ENCODE measurements at places on chromosomes 6 and 20.

- H3K36me3 ChIP-seq: no peaks in the 10 kb centered on the region
- DNase-seq: no peak
- H3K27ac ChIP-seq: no peak overlapping the region
- no peaks in the 10 kb centered on the region for H3K27me3 ChIP-seq
- H3K4me3 ChIP-seq: no peak overlapping the region
Observed at GRCh38 chr6:102766963-102767362, 1373.5 kb downstream of the GRIK2 start.

DNA sequence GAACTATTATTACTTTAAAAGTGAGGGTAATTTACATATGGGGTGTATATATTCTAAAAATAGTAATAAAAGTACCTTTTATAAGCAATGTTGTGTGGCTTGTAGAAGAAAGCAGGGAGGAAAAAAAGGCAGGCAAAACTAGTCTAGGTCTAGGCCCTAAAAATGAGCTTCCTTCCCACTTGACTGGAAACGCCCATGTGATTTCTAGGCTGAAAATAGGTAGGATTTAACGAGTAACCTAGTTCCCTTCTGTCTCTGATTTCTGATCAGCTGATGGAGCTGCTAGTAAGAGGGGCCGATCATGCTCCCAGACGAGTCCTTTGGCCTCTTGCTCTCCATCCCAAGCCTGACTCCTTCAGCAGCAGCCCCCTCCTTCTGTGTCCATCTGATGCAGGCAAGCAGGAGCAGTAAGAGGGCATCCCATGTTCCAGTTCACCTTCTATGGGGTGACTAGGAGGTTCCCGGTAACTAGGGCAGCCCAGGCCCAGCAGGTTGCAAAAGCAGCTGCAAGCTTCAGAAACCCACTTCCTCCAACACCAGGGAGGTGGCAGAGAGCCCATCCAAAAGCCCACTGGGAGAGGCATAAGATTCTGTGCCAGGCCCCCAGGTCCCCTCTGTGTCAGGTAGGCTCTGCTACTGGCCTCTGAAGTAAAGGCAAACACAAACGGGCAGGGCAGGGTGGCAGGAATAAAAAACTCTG lies 24.4 kb downstream of the TBC1D20 start:
- no peak for DNase-seq
- no peak overlapping the region for H3K27ac ChIP-seq
- H3K4me3 ChIP-seq: no peak overlapping the region
- peaks cover 1% of the 10 kb centered on the region for H3K27me3 ChIP-seq
- H3K36me3 ChIP-seq: peaks cover 19% of the 10 kb centered on the region

- no peaks in the 10 kb centered on the region for H3K27me3 ChIP-seq
- H3K27ac ChIP-seq: no peak overlapping the region
- no peak for DNase-seq
- H3K4me3 ChIP-seq: no peak overlapping the region
- H3K36me3 ChIP-seq: no peaks in the 10 kb centered on the region
Observed at GRCh38 chr6:22098601-22099031, 198.2 kb downstream of the PRL start.

- H3K36me3 ChIP-seq: no peaks in the 10 kb centered on the region
- H3K27ac ChIP-seq: no peak overlapping the region
- no peak for DNase-seq
Observed at GRCh38 chr20:61524951-61525666, 273.0 kb downstream of the CDH4 start.

- no peak overlapping the region for H3K4me3 ChIP-seq
- DNase-seq: no peak
- H3K27me3 ChIP-seq: no peaks in the 10 kb centered on the region
- peaks cover 6% of the 10 kb centered on the region for H3K4me1 ChIP-seq
- H3K36me3 ChIP-seq: peaks cover 9% of the 10 kb centered on the region
Observed at GRCh38 chr6:116434056-116434725, 27.0 kb upstream of the CALHM6 start.

GRCh38 chr6:46324706-46325105 lies 153.9 kb upstream of the ENPP5 start:
- no peak for DNase-seq
- H3K36me3 ChIP-seq: no peaks in the 10 kb centered on the region
- no peaks in the 10 kb centered on the region for H3K27me3 ChIP-seq
- no peak overlapping the region for H3K27ac ChIP-seq
- peaks cover 2% of the 10 kb centered on the region for H3K4me1 ChIP-seq
- no peak overlapping the region for H3K4me3 ChIP-seq

- DNase-seq: no peak
- H3K4me3 ChIP-seq: no peak overlapping the region
- H3K27me3 ChIP-seq: no peaks in the 10 kb centered on the region
- no peak overlapping the region for H3K27ac ChIP-seq
- no peaks in the 10 kb centered on the region for H3K36me3 ChIP-seq
- no peaks in the 10 kb centered on the region for H3K4me1 ChIP-seq
Observed at GRCh38 chr6:41757931-41758640, 10.9 kb upstream of the PGC start.

GRCh38 chr20:50284811-50285375 lies 94.3 kb downstream of the CEBPB start:
- no peak overlapping the region for H3K4me3 ChIP-seq
- H3K4me1 ChIP-seq: no peaks in the 10 kb centered on the region
- H3K36me3 ChIP-seq: no peaks in the 10 kb centered on the region
- no peaks in the 10 kb centered on the region for H3K27me3 ChIP-seq

- no peak overlapping the region for H3K27ac ChIP-seq
- DNase-seq: no peak
- no peaks in the 10 kb centered on the region for H3K27me3 ChIP-seq
- H3K4me3 ChIP-seq: no peak overlapping the region
Observed at GRCh38 chr20:49306903-49307620, 29.2 kb upstream of the ZNFX1 start.

- H3K4me3 ChIP-seq: no peak overlapping the region
- H3K4me1 ChIP-seq: no peaks in the 10 kb centered on the region
- DNase-seq: no peak
- no peak overlapping the region for H3K27ac ChIP-seq
- no peaks in the 10 kb centered on the region for H3K36me3 ChIP-seq
Observed at GRCh38 chr20:19435821-19436220, 223.4 kb downstream of the SLC24A3 start.

DNA sequence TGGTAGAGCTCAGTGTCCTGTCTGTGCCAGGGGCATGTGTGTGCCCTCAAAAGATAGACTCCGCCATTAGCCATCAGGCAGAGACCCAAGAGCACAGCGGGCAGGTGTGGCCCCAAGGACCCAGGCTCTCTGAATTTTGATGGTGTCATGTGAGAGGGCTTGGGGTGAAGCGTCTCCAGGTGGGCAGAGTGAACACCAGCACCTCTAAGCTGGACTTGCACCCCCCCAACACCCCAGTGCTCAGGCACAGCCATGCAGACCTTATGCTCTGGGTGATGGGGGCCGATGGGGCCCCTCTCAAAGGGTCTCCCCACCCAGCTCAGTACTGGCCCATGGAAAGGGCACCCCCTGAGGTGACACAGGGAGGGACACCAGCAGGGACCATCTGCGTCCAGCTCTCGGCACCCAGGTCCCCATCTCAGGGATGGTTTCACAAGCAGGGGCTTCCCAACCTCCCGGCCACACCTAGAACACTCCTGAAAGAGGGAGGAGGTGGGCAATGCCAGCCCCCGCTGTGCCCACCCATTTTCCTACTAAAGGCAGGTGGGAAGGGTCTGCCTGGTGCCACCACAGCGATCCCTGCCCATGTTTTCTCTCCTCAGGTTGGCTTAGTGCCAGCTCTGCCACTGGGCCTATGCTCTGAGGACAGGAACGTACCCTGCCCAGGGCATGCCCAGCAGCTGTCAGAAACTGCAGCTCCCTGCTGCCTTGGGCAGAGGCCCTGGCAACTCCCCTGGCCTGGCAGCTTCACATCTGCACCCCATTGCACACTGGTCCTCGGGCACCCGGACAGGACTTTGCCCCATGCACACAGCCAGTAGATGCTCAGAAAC lies 3.5 kb downstream of the CST7 start:
- H3K27ac ChIP-seq: no peak overlapping the region
- no peak for DNase-seq
- H3K4me1 ChIP-seq: no peaks in the 10 kb centered on the region
- no peaks in the 10 kb centered on the region for H3K27me3 ChIP-seq

DNA sequence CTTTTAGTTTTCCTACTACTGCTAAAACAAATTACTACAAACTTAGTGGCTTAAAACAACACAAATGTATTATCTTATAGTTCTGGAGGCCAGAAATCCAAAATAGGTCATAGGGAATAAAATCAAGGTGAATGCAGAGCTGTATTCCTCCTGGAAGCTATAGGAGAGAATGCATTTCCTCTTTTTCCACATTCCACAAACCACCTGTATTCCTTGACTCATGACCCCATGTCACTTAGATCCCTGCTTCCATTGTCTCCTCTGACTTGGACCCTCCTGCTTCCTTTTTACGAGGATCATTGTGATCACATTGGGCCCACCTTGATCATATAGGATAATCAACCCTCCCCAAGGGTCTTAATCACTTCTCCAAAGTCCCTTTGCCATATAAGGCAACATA lies 200.8 kb downstream of the KCNQ5 start:
- H3K27me3 ChIP-seq: no peaks in the 10 kb centered on the region
- H3K36me3 ChIP-seq: no peaks in the 10 kb centered on the region
- H3K4me3 ChIP-seq: no peak overlapping the region
- H3K27ac ChIP-seq: no peak overlapping the region
- no peaks in the 10 kb centered on the region for H3K4me1 ChIP-seq

- H3K27me3 ChIP-seq: no peaks in the 10 kb centered on the region
- H3K36me3 ChIP-seq: no peaks in the 10 kb centered on the region
- H3K4me3 ChIP-seq: no peak overlapping the region
- DNase-seq: no peak
Observed at GRCh38 chr20:63782051-63782471, 42.5 kb downstream of the SLC2A4RG start.

- no peak overlapping the region for H3K4me3 ChIP-seq
- no peak for DNase-seq
- no peaks in the 10 kb centered on the region for H3K36me3 ChIP-seq
- H3K27ac ChIP-seq: no peak overlapping the region
- no peaks in the 10 kb centered on the region for H3K27me3 ChIP-seq
Observed at GRCh38 chr6:18491308-18492045, 104.3 kb downstream of the RNF144B start.

DNA sequence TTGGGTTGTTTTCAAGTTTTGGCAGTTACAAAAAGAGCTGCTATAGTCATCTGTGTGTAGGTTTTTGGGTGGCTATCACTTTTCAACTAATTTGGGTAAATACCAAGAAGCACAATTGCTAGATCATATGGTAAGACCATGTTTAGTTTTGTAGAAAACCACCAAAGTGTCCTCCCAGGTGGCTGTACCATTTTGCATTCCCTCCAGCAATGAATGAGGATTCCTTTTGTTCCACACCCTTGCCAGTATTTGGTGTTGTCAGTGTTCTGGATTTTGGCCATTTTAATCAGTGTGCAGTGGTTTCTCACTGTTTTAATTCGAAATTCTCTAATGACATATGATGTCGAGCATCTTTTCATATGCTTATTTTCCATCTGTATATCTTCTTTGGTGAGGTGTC lies 457.5 kb upstream of the ARID1B start:
- H3K4me1 ChIP-seq: no peaks in the 10 kb centered on the region
- no peak overlapping the region for H3K4me3 ChIP-seq
- no peak for DNase-seq
- H3K36me3 ChIP-seq: no peaks in the 10 kb centered on the region
- no peaks in the 10 kb centered on the region for H3K27me3 ChIP-seq

DNA sequence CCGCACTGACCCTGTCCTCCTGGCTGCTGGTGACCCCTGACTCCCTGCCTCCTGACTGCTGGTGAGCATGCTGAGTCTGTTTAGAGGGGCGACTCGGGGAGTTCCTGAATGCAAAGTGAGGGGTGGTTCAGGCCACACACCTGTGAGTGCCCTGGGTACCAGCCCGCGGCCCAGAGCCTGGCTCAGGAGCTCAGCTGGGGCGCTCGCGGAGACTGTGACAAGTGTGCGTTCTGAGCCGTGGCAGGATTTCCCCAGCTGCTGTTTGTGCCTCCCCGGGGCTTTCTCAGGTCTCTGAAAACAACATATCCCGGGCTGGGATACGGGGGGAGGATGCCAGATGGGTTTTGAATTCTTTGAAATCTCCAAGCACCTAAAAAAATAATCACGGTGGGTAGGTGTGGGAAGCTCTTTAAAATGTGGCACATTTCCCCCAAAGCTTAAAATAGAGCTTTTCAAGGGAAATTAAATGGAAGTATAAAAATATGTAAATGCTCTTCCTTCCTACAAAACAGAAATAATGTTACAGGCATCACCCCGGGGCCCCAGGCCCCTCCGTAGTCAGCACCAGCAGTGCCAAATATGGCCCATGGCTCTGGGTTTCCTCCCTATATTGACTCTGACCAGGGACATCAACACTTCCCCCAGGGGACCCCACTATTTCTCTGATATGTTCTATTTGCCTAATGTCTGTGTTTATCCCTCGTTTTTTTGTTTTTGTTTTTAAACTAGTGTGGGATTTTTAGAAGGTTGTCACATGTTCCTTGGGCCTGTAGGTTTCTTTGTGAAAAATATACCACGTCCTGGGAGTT lies 49.9 kb upstream of the TAGAP start:
- H3K27me3 ChIP-seq: no peaks in the 10 kb centered on the region
- H3K36me3 ChIP-seq: no peaks in the 10 kb centered on the region
- no peaks in the 10 kb centered on the region for H3K4me1 ChIP-seq
- H3K27ac ChIP-seq: no peak overlapping the region
- no peak for DNase-seq
- H3K4me3 ChIP-seq: no peak overlapping the region

DNA sequence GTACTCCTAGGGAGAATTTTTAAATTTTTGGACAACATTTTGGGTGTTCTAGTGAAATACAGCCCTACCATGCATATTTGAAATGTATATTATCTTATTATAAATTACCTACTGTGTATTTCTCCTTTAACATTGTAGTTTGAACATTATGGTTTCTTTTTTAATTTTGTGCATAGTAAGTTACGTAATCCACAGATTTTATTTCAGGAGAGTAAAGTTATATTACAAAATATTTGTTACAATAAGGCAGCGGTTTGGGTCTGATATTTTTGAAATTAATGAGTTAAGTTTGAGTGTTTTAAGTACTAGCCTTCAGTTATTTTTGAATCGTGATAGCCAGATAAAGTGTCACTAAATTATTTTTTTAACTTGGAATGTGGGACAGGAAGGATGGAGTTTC lies 7.3 kb upstream of the SOX4 start:
- H3K36me3 ChIP-seq: no peaks in the 10 kb centered on the region
- H3K4me3 ChIP-seq: peak overlapping the region; percentile 50
- H3K27ac ChIP-seq: no peak overlapping the region
- no peak for DNase-seq
- peaks cover 20% of the 10 kb centered on the region for H3K27me3 ChIP-seq

Data from H1 (cell line).